ENCODE measurements at places on chromosomes 6 and 20.

- no peak for DNase-seq
These were observed 188.8 kb upstream of the TBX18 start for GRCh38 chr6:84953111-84953755.

DNA sequence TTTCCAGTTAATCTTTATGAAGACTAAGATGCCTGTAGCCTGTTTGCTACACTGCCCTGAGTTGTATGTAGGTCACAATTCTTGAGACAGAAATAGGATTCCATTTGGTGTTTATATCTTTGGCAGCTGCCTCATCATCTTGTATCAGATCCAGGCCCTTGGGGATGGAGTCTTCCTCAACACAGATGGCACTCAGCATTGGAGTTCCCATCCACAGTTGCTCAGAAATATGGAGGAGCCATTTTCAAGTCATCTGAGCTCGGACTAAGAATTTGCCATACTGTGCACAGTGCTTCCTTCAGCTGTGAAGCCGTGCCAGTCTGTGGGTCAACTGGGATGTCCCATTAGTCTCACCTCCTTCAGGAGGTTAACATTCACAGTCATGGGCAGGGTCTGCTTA lies 156.6 kb downstream of the ZDHHC14 start:
- DNase-seq, result no peak

DNA sequence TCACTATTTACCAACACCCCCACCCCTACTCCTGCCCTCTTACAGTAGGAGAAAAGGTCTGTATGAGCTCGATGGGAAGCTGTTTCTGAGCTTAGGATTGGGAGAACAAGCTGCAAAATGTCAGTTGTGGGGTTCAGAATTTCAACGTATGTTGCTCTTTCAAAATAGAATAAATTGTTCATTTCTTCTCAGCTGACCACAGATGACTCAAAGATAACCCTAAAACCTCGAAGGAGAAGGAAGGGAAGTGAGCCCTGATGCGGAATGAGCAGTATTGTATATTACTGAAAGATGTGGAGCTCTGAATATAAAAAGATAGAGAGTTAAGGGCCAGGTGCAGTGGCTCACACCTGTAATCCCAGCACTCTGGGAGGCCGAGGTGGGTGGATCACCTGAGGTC lies 35.9 kb upstream of the MYLIP start:
- no peak for DNase-seq

GRCh38 chr20:59835057-59835447 lies 98.4 kb downstream of the SYCP2 start:
- no peak for DNase-seq

DNA sequence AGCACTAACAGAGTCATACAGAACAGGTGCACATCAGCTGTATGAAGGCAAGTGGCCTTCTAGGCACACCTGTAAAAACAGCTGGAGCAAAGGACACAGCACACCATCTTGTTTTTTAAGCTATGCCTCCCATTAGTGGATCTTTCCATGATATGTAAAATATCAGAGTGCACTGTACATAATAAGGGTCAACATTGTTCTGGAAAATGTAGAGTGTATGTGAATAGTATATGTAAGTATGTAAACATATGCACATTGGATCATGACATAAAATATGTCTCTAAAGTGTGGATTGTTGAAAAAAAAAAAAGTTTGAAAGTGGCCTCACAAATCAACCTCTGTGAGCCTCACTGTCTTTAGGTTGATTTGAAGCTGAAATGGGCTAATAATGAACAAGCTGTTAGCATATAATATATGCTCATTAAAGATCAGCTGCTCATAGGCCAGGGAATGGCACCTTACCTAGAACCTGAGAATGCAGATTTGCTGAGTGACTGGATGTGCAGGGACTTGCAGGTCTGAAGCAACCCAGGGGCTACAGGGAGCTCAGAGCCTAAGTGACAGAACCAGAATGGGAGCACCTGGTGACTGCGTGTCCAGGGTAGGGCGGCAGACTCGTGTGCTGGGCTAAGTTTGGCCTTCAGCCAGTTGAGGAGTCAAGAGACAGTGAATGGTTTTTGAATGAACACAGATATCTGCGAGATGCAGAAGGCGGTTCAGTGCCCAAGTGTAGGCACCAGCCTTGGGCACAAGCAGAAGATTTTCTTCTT lies 198.6 kb downstream of the TMEM242 start:
- no peak for DNase-seq

DNA sequence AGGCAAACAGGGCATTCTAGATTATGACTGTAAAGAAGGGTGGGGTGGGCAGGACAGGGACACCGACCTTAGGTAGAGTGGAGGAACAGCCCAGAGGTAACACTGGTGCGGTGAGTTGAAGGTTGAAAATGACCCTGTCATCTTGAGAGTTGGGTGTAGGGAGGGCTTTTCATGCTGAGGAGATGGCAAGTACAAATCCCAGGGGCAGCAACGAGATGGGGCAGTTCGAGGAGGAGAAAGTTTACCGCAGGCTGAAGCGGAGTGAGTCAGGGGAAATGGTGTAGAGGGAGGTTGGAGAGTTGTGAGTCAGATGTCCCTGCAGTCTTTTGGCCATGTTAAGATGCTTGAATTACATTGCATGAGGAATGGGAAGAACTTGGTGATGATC lies 101.1 kb downstream of the HIVEP1 start:
- no peak for DNase-seq

- no peak for DNase-seq
These were observed 49.0 kb downstream of the CPXM1 start for GRCh38 chr20:2751347-2751877.

DNA sequence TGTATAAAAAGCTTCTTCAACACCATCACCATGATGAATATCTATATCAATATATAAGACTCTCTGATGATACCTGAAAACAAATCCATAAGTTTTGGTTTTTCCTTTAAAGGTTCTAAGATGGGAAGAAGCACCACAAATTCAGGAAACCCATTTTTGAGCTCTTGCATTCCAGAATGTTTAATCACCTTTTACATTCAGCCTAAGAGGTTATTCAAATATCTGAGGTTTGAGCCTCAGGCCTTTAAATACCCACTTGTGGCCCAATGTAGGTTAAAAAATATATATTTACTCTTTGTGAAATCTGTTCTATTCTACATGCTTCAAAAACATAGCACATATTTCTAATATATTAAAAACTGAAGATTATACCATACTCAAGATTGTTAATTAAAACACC lies 17.6 kb downstream of the HDAC2 start:
- DNase-seq, result no peak

DNA sequence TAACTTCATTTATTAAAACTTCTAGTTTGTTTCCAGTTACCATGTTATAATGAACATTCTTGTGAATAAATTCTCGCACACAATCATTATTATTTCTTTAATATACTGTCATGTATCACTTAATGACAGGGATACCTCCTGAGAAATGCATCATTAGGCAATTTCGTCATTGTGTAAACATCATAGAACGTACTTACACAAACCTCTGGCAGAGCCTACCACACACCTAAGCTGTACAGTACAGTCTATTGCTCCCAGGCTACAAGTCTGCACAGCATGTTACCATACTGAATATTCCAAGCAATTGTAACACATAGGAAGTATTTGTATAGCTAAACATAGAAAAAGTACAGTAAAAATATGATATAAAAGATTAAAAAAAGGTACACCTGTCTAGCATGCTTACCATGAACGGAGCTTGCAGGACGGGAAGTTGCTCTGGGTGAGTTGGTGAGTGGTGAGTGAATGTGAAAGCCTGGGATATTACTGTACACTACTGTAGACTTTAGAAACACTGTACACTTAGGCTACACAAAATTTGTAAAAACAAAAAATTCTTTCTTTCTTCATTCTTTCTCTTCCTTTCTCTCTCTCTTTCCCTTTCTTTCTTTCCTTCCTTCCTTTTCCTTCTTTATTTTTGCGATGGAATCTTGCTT lies 268.2 kb upstream of the SOX4 start:
- DNase-seq, result no peak

- no peak for DNase-seq
These were observed 105.0 kb upstream of the QKI start for GRCh38 chr6:163309491-163310026.

GRCh38 chr20:14657266-14658005 lies 320.0 kb upstream of the FLRT3 start:
- no peak for DNase-seq

- DNase-seq, result no peak
These were observed 29.3 kb upstream of the RALY start for GRCh38 chr20:33964441-33964840.

DNA sequence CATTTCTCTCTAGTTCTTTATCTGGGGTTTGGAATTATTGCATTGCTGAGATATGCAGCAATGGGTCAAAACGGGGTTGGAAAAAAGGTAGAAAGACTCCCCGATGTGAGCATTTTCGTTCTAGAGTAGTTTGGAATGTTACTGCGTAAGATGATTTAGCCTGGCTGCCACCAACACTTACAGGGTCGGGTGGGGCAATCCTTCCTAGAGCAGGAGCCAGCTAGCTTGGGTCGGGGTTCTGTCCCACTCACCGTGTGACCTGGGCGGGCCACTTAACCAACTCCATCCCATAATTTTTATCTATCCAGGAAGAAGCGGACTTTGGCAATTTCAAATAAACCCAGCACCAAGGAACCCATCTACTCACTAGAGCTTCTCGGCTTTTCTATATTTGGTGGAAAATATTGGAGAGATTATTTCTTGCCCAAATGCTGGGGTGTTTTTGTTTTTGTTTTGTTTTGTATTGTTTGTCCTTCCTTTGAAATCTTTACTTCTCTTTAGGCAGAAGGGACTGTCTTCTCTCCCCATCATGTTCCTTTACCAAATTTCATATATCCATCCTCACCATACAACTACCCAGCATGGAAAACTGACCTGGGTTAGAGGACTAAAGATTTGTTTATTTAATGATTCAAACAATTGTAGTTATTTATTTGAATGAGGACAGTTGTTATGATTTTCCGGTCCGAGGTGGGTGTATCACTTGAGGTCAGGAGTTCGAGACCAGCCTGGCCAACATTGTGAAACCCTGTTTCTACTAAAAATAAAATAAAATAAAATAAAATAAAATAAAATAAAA lies 72.4 kb downstream of the GPX5 start:
- no peak for DNase-seq

DNA sequence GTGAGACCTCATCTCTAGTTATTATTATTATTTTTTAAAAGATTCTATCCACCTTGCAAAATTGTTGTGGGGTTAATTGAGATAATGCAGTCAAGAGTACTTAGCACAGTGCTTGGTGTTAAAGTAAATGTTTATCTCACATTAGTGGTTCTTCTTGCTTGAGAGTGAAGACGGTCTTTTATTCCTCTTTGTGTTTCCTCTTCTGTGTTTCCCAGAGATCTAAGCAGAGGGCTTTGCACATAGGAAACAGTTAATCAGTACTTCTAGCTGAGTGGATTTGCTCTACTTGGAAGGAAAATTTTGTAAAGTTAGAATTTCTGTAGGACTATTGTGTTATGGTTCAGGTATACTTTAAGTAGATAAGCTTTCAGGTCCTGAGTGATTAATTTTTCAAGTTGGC lies 3.5 kb downstream of the ARMC2 start:
- no peak for DNase-seq

DNA sequence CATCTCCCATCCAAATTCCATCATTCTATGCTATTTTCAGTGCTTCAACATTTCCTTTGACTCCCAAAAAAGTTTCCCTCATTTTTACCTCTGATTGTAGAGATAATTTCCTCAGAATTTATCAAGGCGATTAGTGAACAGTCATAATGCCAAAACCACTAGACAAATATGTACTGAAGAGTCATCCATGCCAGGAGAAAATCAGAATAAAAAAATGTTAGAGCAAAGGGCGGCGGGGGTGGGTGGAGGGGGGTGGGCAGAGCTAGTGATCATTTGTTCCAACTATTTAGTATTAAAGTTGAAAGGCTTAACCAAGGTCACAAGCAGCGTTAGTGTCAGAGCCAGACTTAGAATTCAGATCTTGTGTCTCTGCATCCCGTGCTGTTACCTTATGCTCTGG lies 5.3 kb upstream of the ADGRF5 start:
- DNase-seq, result no peak

DNA sequence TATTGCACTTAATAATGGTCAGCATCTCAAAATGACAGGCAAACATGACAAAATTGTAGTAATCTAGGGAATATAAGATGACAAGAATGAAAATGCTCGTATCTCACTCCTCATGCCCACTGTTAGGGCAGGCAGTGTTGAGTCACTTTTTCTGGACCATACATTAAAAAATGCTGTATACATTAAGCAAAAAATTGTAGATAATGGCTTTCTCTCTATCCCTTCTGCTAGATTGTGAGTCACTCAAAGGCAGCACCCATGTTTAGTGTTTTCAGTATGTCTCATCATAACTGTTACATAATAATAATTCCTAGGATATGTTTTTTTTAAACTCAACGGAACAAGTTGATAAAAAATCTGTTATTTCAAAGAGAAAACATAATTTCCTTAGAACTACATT lies 199.3 kb downstream of the TENT5A start:
- DNase-seq, result no peak

All from AG09319 (cell line).